ENCODE measurements at places on chromosomes 1 and 21.

- DNase-seq, result no peak
Measured at GRCh38 chr1:213244664-213245091, 193.6 kb downstream of the RPS6KC1 start.

- peak; percentile 44 for DNase-seq
Measured at GRCh38 chr1:226657895-226658545, 81.1 kb downstream of the ITPKB start.

GRCh38 chr1:92778376-92778775 is 6.5 kb downstream of the EVI5 start:
- DNase-seq, result no peak

- DNase-seq, result no peak
Measured at GRCh38 chr1:203453016-203453415, 22.6 kb upstream of the PRELP start.

GRCh38 chr1:154418062-154418921 is 13.1 kb downstream of the IL6R start:
- no peak for DNase-seq

DNA sequence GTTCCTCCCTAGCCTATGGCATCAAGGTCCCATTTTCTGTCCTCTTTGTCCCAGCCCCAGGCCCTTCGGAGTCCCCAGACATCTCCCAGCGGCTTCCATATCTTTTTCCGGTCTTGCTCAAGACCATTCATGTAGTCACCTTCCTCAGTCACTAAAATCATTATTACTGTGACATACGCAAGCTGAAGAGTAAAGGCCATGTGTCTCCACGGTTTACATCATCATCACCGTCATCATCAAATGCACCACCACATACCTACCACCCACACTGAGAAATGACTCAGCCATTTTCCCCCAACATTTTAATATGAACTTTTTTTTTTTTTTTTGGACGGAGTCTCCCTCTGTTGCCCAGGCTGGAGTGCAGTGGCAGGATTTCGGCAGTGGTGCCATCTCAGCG is 43.4 kb downstream of the FHAD1 start:
- no peak for DNase-seq

DNA sequence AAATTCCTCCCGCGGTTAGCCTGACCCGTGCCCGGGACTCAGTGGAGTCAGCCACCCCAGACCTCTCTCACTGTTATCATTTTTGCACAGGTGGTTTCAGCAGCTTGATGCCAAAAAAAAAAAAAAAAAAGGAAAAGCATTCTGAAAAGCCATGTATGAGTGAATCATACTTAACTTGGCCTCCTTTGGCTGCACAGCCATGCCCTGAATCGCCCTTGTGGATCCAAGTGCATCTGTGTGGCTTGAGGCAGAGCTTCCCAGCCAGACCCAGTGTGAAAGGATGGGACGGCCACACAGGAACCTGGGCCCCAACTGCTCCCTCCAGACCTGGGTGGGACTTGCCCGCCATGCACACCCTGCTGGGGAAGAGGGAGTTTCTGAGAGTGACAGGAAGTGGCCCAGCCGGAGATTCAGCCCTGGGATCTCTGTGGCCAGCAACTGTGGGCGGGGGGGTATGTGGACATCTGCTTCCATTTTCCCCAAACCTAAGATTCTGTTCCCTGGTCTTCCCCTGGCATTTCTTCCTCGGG is 8.6 kb downstream of the YBEY start:
- no peak for DNase-seq

- peak; percentile 30 for DNase-seq
Measured at GRCh38 chr21:36209626-36210171, 53.1 kb downstream of the DOP1B start.

- no peak for DNase-seq
Measured at GRCh38 chr1:163813251-163813650, 491.5 kb downstream of the NUF2 start.

DNA sequence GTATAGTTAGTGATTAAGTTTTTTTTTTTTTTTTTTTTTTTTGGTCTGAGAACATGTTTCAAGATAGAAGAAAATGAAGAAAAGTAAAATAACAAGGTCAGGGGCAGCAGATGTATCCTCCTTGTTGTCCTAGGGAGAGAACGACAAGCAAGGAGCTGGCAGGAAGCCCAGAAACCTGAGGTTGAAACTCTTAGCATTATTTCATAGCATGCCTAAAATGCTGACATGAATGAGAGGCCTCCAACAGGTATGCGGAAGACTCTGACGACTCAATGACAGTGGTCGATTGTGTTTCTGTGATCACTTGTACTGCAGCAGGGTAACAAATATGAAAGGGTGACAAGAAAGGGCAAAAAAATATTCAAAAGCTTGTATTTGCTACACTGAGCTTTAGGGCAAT is 415.9 kb downstream of the PLA2G4A start:
- no peak for DNase-seq

DNA sequence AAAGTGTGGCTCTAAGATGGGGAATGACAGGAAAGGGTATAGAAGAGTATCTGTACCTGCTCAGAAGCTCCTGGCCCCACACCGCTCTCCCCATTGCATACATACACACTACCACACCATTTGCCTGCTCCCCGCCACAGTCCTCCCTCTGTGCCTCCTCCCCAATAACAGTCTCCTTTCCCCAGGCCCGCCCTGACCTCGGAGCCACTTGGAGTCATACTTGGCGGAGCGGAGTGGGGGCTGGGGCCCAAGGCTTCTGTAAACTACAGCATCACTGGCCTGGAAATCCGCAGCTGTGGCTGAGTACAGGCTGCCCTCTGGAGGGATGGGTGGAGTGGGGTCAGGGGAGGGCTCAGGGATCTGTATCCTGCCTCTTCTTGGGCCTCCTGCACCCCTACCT is 8.6 kb downstream of the SEMA6C start:
- DNase-seq, result no peak

DNA sequence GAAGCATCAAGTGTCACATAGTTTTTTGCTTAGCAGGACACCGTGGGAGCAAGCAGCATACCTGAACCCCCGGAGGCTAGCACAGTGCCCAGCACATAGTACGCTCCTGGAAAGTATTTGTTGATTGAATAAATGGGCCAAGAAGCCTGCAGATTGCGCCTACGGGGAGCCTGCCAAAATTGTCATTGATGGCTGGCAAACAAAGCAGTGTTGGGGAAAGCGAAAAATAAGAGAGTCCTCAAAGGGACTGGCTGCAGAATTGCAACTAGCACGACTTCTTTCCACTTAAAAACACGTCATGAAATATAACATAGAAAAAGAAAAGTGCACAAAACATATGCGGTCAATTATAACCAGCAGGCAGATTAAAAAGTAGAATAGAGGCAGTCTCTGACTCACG is 125.2 kb upstream of the GALNT2 start:
- no peak for DNase-seq

DNA sequence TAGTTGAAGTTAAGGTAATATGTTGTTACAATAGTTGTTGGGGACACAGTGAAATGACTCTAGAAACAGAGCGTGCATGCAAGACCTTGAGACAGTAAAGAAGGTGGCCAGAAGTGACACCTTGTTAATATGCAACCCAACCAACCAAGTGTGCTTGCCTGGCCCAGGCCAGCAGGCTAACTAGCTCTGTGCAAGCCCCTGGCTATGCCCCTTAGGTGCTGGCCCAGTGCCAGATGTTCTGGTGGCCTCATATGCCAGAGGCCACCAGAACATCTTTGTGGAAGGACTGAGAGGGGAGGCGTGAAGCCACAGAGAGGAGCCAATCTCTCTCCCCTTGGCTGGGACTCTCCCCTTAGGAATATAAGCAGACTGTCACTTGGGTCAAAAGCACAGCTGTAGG is 111.2 kb upstream of the JUN start:
- DNase-seq, result no peak

DNA sequence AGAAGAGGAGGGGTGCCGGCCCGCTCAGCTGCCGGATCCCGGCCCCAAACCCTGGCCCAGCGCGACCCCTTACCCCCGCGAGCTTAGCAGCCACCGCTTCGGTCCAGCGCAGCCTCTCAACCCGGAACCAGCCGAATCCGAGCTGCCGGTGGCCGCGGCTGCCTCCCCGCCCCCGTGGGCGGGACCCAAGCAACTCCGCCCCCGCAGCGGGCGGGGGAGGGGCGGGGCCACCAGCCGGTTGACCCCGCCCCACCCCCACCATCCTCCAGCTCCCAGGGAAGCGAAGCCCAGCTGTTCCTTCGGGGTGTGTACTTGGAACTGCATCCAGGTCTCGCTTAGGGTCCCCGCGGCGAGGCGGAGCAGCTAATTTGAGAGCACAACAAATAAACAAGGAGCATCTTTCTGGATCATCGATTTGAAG is at the start of gene TRIM62:
TSS of gene TRIM62 (minus strand) at position 123 of the 421 bp plus-strand sequence. CDS start 611 bp downstream, outside the sequence.
- peak; percentile 26 for DNase-seq

DNA sequence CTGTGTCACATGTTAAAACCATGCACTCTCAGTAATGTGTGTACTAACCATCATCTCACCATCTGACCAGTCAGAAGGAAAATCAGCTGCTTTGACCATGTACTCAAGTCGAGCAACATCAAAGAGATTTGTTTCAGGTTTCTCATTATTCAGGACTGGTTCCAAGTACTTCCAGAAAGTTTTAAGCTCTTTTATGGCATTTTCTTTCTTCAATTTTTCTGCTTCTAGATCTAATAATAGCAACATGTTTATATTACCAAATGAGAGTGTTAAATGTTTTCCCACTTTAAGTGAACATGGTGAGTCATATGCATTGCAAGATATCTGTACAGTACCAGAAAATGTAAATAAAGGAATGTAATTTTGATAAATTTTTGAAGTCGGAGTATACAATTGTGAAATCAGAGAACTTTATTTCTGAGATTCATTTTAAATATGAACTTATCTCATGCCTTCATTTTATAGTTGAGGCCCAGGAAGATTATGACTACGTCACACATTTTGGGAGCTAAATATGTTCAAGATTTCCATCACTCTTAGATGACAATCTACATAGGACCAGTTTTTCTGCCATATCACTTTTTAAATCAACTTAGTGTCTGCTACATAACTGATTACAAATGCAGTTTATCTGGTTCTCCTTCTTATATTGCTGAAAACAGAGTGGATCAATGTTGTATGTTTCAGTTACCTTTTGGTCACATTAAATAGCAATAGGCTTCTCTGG is 87.2 kb downstream of the SPAG17 start:
- DNase-seq, result no peak

GRCh38 chr1:219161371-219161770 is 12.3 kb upstream of the LYPLAL1 start:
- no peak for DNase-seq

- DNase-seq, result no peak
Measured at GRCh38 chr1:244918421-244919319, 54.3 kb upstream of the HNRNPU start.

DNA sequence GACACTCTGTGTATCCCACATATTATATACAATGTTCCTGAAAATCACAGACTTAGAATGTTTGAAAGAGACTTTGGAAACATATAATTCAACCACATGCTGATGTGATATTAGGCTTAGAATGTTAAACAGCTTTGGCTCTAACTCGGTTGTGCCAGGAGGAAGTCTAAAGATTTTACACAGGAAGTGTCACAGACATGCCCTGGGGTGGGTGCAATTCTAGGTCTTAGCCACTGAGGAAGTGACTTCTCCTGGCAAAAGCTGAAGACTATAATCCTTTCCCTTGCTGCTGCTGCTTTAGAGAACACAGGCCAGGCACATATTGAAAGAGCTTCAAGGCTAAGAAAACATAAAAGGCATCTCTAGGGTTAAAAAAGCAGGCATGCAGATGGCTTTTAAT is 51.0 kb downstream of the RPL5 start:
- DNase-seq, result no peak

DNA sequence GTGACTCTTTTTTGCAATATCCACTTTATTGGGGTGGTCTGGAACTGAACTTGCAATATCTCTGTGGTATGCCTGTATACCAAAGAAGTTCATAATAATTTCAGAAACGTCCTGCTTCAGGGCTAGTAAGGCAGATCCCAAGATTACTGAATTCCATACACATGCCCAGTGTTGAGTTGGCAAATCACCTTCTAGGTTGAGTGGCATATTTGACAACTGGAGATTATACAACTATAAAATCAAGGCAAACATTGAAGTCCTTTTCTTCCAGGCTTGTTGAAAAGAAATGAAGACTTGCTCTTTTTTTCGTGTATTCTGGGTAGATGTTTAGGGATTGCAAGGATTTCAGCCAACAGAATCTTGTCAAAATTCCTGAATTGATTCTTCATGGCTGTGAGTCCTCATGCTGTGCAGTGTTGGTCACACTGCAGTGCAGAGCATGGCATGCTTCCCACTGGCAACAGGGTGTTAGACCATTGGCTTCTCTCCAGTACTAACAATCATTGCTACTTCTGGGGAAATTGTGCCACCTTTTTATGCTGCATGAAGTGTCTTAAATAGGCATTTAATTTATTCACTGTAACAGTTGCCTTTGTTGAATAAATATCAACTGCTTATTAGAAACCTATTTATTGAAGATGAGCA is 367.1 kb upstream of the ADGRL4 start:
- DNase-seq, result no peak

- no peak for DNase-seq
Measured at GRCh38 chr1:12472798-12473551, 145.0 kb downstream of the DHRS3 start.

DNA sequence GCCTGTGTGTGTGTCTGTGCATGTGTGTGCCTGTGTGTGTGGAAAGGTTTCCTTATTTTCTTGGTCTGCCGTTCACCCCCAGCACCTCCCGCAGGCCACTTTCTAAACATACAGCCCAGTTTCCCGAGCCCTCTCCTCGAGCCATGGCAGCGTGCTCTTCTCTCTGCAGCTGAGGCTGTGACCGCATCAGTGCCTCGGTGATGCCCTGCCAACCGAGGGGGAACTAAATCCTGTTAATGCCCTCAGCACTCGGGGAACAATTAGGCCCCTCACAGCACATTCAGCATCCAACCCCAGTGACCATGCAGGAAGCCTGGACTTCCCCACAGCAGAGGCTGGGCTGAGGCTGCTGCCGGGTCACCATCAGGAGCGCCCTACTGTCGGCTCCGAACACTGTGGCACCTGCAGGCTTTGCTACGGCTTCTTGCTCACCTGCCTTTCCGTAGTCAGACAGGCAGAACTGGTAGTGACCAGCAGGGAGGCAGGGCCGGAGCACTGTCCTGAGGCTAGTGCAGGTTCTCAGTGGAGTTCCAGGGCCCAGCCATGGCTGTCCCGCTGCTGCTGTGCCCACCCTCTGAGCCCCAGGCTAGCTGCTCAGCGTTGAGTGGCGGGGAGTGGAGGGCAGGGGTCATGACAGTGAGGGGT is 8.1 kb downstream of the GPR137B start:
- DNase-seq, result no peak

GRCh38 chr1:212205006-212205405 is 80.2 kb upstream of the PPP2R5A start:
- no peak for DNase-seq

DNA sequence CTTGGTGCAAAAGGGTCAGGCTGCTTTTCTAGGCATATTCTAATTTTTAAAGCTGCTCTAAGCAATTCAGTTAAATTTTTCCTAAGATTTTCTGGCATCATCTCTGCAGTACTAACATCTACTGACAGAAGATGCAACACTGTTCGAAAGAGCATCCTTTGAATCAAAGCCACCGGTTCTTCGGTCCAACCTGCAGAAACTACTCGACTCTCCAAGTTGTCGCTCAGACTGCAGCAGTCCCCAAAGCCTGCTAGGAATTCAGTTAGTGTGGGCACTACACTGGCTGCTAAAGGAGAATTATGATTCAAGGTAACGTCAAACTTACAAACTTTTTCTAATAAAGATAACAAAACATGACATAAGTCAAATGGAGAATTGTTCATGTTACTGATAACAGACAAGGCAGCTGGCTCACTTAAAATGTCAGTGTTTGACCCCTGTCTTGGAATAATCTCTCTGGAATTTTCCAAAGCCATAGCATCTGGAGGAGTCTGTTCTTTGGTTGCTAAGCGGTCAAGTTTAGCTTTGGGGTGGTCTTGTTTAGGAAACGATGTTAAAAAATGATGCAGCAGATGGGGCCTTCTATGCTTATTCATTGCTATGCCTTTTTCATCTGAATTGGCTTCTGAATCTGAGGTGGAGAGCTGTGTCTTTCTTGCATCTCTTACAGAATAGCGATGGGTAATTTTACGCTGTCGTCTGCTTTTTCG is 56.9 kb downstream of the LYST start:
- no peak for DNase-seq

Data from NCI-H1436 treated with DMSO at 0.1 percent for 48 hours (cell line).